Activated CD4-positive, alpha-beta T cell treated with anti-CD3 and anti-CD28 coated beads for 4 hours (primary cell): ENCODE measurements at places on chromosomes 13 and 19.

DNA sequence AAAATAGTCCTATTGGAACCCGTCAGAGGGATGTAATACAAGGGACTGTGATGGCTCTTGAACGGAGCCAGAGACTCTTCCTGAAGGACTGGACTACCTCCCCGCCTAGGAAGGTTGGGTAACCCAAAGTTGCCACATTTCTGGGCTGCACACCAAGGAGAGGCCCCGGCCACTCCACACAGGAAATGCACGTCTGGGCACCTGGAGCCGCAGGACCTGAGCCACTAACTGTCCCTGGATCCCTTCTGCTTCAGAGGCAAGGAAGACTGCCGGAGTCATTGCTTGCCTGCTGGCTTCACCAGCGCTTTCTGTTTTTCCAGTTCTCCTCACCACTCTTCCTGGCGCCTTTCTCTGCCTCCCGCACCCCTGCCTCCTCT lies 1.2 kb upstream of the FLT1 start:
- DNase-seq = no peak

- DNase-seq = no peak
These were observed 5.9 kb downstream of the CYP4F2 start for GRCh38 chr19:15892012-15892411.

- no peak for DNase-seq
These were observed 23.5 kb downstream of the ZNF180 start for GRCh38 chr19:44476559-44477408.

- no peak for DNase-seq
These were observed 57.0 kb downstream of the NUFIP1 start for GRCh38 chr13:44932171-44932849.

GRCh38 chr13:51331354-51331861 lies 8.1 kb upstream of the SERPINE3 start:
- DNase-seq = no peak

GRCh38 chr13:67033170-67033569 lies 197.0 kb downstream of the PCDH9 start:
- no peak for DNase-seq
